ENCODE measurements at places on chromosomes 7 and 10.

DNA sequence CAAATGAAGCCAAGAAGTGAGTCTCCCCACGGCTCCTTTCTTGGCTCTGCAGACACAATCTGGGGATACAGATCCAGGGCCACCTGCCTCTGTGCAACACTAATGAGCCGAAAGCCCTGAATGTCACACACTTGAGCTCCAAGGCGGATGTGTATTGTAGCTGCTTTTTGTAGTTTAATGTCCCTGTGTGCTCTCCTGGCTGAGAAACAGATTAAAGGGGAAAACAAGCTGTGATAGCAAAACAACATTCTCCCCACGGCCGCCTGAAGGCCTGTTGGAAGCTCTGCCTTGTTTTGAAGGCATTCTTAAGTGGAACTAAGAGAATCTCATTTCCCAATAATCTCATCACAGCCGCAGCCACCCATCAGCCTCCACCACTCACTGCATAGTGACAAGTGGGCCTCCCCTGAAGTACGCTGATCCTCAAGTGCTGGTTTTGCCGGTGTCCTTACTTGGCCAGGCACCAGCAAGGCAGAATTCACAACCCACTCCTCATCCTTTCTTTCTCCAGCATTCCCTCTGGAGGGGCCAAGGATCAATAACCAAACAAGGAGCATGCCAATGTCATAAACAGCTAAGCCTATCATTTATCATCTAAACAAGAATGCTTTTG lies 44.4 kb upstream of the AMPH start:
- no peak for DNase-seq

DNA sequence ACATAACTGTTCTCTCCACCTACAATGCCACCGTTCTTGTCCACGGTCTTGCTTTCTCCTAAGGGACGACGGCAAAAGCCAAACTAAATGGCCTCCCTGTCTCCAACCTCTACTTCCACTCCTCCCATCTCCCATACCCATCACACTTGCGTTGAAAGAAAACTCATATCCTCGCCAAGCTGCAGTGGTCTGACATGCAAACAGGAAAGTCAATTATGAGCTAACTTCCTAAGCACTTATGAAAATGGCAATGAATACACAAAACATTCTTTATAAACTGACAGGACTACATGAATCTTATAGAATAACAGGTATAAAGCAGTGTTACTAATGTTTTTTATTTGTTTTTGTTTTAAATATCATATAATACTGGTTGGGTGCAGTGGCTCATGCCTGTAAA lies 46.4 kb downstream of the TYW1B start:
- DNase-seq = no peak

DNA sequence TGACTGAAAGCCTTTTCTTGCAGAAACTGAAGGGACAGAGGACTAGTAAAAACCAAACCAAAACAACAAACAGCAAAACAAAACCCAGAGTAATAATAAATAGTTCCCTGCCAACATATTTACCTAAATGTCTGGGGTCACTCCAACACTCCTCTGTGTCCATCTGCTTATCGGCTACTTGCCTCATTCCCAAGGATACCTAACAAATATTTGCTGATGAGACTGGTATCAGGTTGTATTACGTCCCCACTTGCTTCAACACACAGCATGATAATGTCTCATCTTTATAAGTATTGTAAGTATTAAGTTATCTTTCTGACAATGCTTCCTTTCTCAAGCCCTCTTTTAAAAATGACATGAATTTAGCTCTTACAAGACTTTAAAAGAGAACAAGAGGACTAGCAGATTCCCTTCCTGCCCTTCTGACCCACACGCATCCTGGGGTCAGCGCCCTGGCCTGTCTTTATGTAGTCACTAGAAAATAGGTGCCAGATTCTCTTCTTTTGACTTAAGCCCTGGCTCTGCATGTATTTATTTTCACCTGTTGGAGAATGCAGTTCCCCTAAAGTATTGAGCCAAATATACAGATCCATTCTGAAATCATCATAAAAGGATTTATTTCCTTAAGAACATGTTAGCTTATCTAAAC lies 110.2 kb downstream of the SEM1 start:
- no peak for DNase-seq

DNA sequence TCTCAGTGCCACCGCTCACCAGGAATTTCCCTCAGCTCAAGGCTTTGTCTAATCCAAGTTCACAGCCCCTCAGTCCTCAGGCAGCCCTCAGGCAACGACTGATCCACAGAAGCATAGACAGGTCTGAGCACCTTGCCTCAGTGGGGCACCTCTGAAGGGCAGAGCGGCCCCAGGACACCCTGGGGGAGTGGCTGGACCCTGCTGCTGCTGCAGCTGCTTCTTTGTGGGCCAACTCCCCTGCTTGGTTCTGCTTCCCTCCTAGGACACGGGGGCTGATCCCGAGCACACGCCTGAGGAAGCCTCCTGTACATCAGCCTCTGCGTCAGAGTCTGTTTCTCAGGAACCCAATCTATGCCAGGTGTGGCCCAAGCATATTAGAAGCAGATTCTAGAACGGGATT lies 16.2 kb downstream of the CUZD1 start:
- DNase-seq = no peak

- DNase-seq = peak; percentile 6
Measured at GRCh38 chr7:55309040-55309991, 55.8 kb upstream of the LANCL2 start.

- DNase-seq = no peak
Measured at GRCh38 chr10:73803680-73804286, 7.6 kb downstream of the NDST2 start.

GRCh38 chr7:126790763-126791162 lies 462.0 kb downstream of the GRM8 start:
- no peak for DNase-seq

DNA sequence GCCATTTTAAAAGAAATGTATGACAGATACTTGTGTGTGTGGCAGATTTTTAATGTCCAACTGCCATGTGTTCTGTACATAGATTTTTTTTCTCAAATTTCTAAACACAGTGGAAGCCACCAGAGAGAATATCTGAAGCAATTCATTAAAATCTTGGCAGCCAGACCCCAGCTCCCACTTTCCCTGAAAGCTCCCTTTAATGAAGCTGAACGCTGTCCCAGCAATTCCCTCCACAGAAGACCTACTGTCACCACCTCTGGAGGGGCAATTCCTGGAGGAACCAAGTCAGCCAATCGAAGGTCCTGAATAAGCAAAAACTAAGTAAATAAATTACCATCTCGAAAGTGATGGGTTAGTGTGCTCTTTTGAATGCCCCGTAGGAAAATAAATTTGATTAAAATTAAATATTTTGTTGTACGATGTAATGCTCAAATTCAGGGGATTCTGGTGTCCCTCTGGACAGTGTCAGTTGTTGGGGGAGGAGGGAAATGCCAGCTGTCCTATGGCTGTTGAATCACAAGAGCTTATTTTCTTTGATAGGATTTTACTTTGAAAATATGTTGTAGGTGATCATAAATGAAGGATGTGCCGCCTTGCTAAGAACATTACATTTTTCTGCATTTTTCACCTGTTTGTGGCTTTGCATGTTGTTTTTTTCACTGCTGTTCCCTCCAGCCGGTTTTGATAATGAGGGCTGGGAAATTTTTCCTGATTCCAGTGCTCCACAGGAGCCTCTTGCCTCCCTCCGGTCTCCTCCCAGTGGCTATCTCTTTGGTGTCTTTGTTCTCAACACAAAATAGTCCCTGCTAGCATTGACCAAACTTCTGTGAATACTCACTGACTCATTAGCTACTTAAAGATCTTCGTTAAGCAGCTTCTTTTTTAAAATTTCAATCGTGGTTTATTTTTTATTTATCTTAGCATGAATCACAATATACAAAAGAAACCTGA lies 9.2 kb upstream of the GSAP start:
- no peak for DNase-seq

DNA sequence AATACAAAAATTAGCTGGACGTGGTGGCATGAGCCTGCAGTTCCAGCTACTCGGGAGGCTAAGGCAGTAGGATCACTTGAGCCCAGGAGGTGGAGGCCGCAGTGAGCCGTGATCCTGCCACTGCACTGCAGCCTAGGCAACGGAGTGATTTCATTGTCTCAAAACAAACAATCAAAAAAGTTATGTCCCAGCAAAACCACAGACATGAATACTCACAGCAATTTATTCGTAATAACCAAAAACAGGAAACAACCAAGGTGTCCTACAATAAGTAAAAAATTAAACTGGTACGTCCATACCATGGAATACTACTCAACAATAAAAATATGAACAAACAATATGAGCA lies 11.6 kb upstream of the CYTH3 start:
- no peak for DNase-seq

- DNase-seq = no peak
Measured at GRCh38 chr7:42135728-42136127, 101.3 kb downstream of the GLI3 start.

DNA sequence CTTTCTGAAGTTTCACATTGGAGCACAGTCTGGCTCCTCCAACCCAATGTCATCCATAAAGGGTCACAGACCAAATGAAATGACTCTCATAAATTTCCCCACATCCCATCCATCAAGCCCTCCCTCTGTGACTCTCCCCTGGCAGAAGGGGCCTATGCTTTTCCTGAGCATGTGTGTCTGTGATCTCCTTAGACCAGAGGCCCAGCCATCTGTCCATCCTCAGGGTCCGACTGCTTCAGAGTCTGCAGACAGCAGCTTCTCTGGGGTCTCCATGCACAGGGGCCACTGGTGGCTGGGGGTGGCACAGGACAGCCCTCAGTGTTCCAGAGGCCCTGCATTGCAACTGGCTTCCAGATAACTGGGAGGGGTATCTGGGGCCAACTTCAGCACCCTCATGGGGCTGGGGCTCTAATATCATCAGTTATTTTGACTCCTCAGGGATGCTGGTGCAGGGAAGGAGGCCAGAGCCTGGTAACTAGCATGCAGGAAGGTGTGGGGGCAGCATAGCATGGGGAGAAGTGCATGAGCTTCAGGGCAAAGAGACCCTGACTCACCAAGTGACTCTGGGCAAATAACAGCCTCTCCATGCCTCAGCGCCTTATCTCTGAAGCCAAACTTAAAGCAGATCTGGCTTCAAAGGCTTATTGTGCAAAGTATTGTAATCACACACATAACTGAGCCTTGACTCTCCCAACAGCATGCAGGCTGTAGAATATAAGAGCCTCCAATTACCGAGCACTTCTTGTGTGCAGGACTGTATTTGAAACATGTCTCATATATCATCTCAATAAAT lies 266.9 kb downstream of the GRID1 start:
- no peak for DNase-seq

- no peak for DNase-seq
Measured at GRCh38 chr10:12448340-12448728, 99.0 kb downstream of the CAMK1D start.

GRCh38 chr10:115829521-115830205 lies 443.3 kb downstream of the GFRA1 start:
- no peak for DNase-seq

- DNase-seq = no peak
Measured at GRCh38 chr10:1058017-1058416, 1.8 kb downstream of the WDR37 start.

DNA sequence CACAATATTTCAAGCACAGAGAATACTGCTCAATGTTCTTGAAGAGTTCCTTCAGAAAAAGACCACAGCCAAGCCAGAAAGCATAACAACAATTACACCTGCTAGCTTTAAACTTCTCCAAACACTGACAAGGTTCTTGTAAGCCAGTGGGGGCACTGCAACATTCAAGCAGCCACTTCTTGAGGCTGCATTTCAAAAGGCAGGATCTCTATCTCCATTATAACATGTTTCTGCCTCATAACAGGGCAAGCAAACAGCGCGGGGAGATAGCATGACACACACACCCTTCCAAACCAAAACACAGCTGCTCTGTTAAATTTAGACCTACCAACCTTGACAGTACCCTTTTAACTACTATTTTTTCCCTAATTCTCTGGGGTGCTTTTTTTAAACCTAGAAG lies 30.8 kb downstream of the CHCHD3 start:
- no peak for DNase-seq

DNA sequence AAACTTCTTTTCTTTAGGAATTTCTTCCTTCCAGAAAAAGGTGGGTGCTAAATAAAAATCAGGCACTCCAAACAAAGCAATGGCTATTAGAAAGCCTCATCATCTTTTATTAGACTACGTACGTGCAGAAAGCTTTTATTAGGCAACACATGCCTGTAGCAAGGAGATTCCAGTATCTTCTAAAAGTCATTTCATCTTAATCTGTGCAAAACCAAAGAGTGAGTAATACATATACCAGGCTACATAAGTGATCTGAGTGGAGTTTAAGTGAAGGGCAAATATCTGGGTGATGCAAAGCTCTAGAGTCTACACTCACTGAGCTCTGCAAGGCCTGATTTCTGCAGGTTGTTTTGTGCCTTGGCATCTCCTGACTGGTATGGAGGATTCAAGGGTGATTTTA lies 231.7 kb downstream of the ELMO1 start:
- no peak for DNase-seq

GRCh38 chr7:76292213-76292573 lies 10.3 kb upstream of the HSPB1 start:
- no peak for DNase-seq

- no peak for DNase-seq
Measured at GRCh38 chr7:84200859-84201258, 6.3 kb upstream of the SEMA3A start.

- no peak for DNase-seq
Measured at GRCh38 chr7:4270268-4270667, 411.8 kb upstream of the FOXK1 start.

DNA sequence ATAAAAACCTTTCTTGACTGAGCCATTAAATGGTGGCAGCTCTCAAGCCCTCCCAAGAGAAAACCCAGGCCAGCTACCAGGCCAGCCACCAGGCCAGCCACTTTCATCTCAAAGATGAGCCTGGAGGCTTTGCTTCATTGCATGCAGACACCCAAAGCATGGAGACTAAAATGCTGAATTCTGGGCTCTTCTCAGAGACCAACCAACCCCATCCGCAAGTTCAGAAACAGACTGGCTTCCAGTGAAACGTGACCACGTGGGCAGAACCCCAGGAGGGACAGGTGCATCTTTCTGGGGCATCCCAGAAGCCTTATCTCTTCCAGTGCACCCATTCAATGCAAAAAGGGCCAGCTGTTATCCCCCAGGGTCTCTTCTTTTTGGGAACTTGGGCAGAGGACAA lies 20.9 kb downstream of the CHST15 start:
- no peak for DNase-seq

GRCh38 chr10:74856940-74857339 lies 30.5 kb downstream of the KAT6B start:
- DNase-seq = no peak

- no peak for DNase-seq
Measured at GRCh38 chr10:12432402-12433189, 83.2 kb downstream of the CAMK1D start.

DNA sequence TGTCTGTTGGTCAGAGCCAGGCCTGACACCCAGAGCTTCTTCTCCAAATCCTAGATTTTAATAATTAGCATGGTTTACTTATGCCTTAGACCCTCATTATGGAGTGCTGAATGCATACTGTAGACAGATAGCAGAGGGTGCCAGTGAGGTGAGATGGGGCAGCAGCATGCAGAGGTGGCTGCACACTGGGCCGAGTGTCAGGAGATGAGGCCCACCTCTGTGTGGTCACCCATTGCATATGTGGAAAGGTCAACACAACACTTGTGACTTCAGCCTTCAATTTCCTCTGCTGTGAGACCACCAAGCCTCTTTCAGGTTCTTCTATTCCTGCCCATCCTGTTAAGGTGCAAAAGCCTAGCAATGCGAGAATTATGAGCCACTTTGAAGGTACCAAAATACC lies 39.7 kb upstream of the NMT2 start:
- no peak for DNase-seq

GRCh38 chr10:128629111-128630096 lies 503.2 kb upstream of the MKI67 start:
- no peak for DNase-seq

All from activated T-helper 1 cell treated with anti-CD3 and anti-CD28 coated beads, Interleukin-2, amount 50 U/mL, for 16 hours (primary cell).